DMS 273 treated with DMSO at 0.1 percent for 48 hours (cell line): ENCODE measurements at places on chromosomes 5 and 9.

DNA sequence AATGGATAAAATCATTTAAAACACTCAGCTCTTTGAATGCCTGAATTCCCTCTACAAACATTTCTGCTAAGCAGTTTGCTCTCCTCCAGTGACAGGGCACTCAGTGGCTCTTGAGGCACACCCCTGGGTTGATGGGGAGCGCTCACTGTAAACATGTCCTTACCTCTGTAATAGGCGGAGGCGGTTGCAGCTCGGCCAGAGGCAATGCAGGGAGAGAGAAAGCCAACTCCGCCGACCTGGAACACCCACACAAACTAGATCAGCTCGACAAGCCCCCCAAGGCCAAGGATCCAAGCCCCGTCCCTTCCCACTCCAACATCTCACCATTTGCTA is 329 bp downstream of the CDC23 start:
- DNase-seq = no peak

- DNase-seq = no peak
Measured at GRCh38 chr9:124551472-124552272, 44.5 kb upstream of the NR5A1 start.

GRCh38 chr5:145833631-145834200 is 1.4 kb downstream of the PRELID2 start:
- DNase-seq = no peak

DNA sequence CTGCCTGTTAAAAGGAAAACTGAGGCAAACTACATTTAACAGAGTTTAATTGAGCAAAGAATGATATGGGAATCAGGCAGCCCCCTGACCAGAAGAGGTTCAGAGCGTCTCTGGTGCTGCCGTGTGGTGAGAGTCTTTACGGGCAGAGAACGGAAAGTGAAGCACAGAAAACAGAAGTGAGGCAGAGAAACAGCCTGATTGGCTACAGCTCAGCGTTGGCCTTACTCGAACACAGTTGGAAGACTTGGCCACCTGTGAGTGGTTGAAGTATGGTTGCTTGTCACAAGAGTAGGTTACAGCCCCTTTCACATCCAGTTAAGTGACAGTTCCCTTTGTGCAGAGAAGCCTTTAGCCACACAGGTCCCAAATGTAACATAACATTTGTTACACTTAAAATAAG is 16.9 kb upstream of the FBP1 start:
- no peak for DNase-seq

GRCh38 chr9:14692470-14693250 is 572 bp downstream of the ZDHHC21 start:
- no peak for DNase-seq

- no peak for DNase-seq
Measured at GRCh38 chr9:19624519-19624918, 164.3 kb downstream of the SLC24A2 start.

- no peak for DNase-seq
Measured at GRCh38 chr5:138702166-138703077, 50.8 kb upstream of the CTNNA1 start.

DNA sequence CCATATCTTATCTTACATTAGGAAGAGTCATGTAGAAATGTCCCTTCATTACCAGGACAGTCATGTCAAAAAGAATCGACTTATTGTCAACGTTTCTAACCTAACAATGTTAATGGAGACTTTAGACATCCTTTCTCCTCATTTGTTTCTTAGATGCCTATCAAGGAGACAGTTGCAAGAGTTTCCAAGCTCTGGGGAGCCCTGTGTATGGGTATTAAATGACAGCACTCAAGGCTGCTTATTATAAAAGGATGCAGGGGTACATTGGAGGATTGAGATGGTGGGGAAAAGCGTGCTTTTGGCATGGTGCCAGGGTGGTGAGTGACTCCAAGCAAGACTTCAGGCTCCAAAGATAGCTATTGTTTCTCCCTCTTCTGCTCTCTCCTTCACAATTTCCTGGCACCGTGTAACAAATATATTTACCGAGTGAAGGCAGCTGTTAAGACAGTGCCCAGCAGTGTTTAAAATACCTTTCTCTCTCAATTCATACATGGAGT is 461.3 kb upstream of the CLINT1 start:
- no peak for DNase-seq

- no peak for DNase-seq
Measured at GRCh38 chr9:124045076-124045829, 33.7 kb downstream of the LHX2 start.

- no peak for DNase-seq
Measured at GRCh38 chr5:56829137-56829908, 14.0 kb downstream of the MAP3K1 start.

DNA sequence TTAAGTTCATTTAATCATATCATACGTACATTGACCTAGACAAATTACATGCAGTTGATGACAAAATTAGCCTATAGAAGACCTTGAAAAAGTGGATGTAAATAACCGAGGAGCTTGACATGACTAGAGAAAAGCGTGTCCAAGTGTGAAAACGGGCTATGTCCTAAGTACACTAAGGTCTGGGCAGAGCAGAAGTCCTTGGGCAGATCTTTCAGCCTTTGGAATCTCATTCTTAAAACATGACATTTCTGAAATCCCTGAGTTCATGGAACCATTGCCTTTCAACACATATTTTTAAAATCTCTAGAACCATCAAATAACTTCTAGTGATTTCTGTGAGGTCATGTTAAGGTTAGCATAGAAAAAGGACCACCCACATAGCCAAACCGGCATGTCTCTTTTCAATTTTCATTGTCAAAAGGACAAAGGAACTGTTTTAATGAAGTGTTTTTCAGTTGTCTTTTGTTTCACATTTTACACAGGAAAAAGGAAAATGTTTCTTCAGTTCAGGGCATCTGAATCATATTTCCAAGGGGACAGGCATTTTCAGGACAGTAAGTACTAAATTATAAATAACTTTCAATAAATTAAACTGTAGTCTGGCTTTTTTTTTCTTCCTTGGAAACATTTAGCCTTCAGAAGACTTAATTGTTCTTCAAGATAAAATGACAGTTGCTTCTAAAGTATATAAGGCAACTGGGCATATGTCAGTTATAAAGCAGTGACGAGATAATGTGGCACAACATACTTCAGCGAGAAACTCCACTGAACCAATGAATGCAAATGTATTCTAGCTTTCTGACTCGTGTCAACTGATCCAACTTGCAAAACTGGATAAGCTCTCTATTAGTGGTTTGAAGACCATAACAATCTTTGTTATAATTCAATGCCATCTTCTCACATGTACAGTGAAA is 416.8 kb downstream of the NFIB start:
- no peak for DNase-seq

- DNase-seq = no peak
Measured at GRCh38 chr5:138610918-138611677, 35.9 kb upstream of the HSPA9 start.

- DNase-seq = no peak
Measured at GRCh38 chr5:175001876-175002645, 277.7 kb downstream of the MSX2 start.

DNA sequence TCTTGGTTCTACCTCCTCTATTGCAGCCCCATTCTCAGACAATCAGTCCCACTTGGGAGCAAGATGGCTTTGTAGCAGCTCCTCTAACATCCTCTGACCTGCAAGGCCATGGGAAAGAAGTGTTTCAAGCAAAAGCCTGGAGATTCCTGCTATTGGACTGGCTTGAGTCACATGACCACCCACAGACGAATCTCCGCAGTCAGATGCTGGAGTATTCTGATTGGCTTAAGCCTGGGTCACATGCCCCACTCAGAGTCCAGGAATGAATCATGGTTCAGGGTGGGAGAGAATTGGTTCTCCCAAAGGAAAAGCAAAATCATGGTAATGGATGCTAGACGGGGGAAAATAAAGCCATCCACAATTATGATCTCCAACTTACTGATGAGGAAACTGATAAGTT is 22.6 kb upstream of the LMX1B start:
- no peak for DNase-seq

- DNase-seq = no peak
Measured at GRCh38 chr9:84123648-84124406, 143.2 kb downstream of the RMI1 start.

GRCh38 chr9:124506931-124507879 is at the start of gene NR5A1:
TSS of gene NR5A1 (minus strand) at chr9:124507399. CDS start at chr9:124503395, 4,004 bp downstream.
- DNase-seq = no peak

- DNase-seq = no peak
Measured at GRCh38 chr9:86481466-86481865, 127.3 kb upstream of the TUT7 start.

DNA sequence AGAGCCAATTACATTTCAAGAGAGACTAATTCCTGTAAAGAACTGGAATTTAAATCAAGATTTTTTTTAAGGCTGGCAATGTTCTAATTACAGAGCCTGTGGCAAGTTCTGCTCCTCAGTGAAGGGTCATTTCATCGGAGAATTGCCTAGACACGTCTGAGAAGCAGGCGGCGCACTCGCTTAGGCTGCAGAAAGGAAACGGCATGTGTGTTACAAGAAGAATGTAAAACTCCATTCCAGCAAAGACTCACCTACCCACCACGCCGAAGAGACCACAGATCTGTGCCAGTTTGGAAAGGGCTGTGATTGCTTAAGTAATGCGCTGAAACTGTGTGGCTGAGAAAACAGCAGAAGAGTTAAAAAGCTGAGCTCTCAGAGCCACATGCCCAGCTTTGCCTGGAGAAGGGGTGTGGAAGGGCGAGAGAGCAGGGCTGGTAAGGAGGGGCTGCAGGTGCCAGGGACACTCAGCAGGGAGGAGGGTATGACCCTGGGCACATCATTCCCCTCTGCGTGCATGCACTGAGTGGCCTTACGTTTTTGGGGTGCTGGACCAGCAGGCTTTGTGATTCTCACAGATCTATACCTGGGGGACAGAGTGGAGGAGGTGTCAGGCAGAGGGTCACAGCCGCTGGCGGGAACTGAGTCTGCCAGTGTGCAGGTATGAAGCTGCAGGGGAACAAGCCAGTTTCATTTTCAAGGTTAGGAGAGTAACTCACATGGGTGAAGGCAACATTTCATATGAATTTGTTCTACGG is 17.8 kb upstream of the SLC25A51 start:
- DNase-seq = no peak
